Central memory CD8-positive, alpha-beta T cell (primary cell): ENCODE measurements at places on chromosomes 5 and 9.

DNA sequence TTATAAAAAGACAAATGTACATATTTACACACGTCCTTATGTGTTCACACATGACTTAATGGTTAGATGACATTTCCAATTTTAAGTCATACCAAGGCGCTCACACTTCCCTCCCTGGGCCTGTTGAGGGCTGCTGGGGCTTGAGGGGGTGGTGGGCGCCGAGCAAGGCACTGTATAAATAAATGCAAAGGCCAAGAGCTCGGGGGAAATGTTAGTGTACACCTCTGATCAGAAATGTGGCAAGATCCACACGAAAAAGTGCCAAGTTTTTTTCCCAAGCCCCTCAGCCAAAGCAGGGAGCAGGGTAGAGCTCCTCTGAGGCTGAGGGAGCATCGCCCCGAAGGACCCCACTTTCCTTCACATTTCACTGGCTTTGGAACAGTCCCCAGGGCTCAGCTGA, 7.5 kb downstream of the IRF1 start:
- no peaks in the 10 kb centered on the region for H3K27me3 ChIP-seq
- peaks cover 76% of the 10 kb centered on the region for H3K4me1 ChIP-seq
- peak overlapping the region; percentile 97 for H3K4me3 ChIP-seq
- H3K27ac ChIP-seq: peak overlapping the region; percentile 96
- DNase-seq: no peak
- peaks cover 99% of the 10 kb centered on the region for H3K36me3 ChIP-seq

DNA sequence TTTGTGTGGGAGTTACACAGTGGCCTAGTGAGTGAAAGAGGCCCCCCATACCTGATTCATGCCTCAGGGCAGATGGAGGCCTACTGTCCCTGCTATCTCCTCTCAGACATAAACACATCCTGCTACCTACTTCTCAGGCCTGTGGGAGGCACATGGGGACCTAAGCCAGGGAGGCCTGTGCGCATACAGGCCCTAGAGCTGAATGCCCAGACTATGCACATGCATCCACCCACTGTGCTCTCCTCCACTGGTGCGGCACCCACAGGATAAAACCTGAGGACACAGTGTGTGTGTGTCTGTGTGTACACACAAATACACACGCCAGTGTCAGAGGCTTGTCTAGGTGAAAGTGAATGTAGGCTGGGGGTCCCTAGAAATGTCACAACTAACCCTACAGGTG, 1.4 kb downstream of the PAX5 start:
- peaks cover 98% of the 10 kb centered on the region for H3K27me3 ChIP-seq
- no peak overlapping the region for H3K27ac ChIP-seq
- H3K36me3 ChIP-seq: peaks cover 9% of the 10 kb centered on the region

GRCh38 chr9:125407974-125408900, 146.6 kb downstream of the GAPVD1 start:
- H3K4me3 ChIP-seq: peak overlapping the region; percentile 79
- DNase-seq: peak; percentile 34
- peaks cover 20% of the 10 kb centered on the region for H3K4me1 ChIP-seq

DNA sequence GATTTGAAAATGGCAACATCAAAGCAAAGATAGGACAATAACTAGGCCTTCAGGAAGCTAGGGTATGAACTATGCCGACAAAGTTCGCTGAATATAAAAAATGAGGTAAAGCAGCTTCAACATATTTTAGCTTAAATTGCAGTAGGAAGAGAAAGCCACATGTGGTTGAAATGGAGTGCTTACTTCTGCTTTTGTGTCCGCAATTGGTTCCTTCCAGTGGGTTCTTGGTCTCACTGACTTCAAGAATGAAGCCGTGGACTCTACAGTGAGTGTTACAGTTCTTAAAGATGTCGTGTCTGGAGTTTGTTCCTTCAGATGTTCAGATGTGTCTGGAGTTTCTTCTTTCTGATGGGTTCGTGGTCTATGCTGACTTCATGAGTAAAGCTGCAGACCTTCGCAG, 95.2 kb downstream of the APTX start:
- no peak for DNase-seq

- no peak overlapping the region for H3K4me3 ChIP-seq
- no peaks in the 10 kb centered on the region for H3K27me3 ChIP-seq
These were observed 32.4 kb downstream of the SLC12A7 start for GRCh38 chr5:1079486-1079885.

DNA sequence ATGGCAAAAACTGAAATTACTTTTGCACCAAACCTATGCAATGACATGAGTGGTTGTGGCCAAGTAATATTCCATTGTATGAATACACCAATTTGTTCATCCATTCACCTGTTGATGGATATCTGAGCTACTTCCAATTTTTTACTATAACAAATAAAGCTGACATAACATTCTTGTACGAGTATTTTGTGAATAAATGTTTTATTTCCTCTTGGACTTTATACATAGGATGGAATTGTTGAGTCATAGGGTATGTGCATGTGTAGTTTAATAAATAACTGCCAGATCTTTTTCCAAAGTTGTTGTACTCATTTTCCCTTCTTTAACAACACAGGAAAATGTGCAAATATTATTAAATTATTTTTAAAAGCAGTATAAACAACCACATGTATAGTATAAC, 146.1 kb upstream of the ZNF462 start:
- no peaks in the 10 kb centered on the region for H3K27me3 ChIP-seq
- no peak overlapping the region for H3K4me3 ChIP-seq
- H3K36me3 ChIP-seq: no peaks in the 10 kb centered on the region
- no peak overlapping the region for H3K27ac ChIP-seq
- DNase-seq: no peak

- no peaks in the 10 kb centered on the region for H3K27me3 ChIP-seq
- peak; percentile 68 for DNase-seq
- H3K36me3 ChIP-seq: peaks cover 47% of the 10 kb centered on the region
- H3K27ac ChIP-seq: peak overlapping the region; percentile 94
- H3K4me3 ChIP-seq: peak overlapping the region; percentile 91
These were observed 1.3 kb upstream of the PHPT1 start for GRCh38 chr9:136847826-136848392.

- H3K4me3 ChIP-seq: no peak overlapping the region
- DNase-seq: no peak
- H3K27ac ChIP-seq: no peak overlapping the region
- no peaks in the 10 kb centered on the region for H3K36me3 ChIP-seq
These were observed 252.6 kb downstream of the ACTL7B start for GRCh38 chr9:108603141-108603540.

GRCh38 chr9:114513055-114513958, 8.0 kb upstream of the WHRN start:
- peaks cover 6% of the 10 kb centered on the region for H3K4me1 ChIP-seq
- DNase-seq: no peak
- no peak overlapping the region for H3K27ac ChIP-seq
- H3K36me3 ChIP-seq: no peaks in the 10 kb centered on the region

DNA sequence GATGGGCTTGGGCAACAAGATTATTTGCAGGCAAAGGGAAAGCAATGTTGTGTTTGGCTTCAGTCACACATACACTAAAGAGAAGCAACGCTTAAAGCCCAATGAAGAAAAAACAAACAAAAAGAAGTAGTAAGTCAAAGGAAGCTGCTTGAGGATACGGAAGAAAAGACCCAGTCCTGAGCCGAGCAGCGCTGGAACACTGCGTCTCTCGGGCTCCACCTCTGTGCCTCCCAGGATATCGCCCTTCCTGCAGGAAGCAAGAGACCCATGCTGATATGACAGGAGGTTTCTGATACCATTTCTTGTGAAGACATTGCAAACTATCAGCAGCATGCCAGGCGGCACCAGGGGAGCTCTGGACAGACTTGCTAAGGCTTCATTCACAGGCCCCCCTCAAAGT, 9.9 kb downstream of the GNAQ start:
- DNase-seq: no peak
- H3K36me3 ChIP-seq: peaks cover 2% of the 10 kb centered on the region
- H3K4me3 ChIP-seq: no peak overlapping the region
- H3K27ac ChIP-seq: no peak overlapping the region
- no peaks in the 10 kb centered on the region for H3K4me1 ChIP-seq
- H3K27me3 ChIP-seq: peaks cover 27% of the 10 kb centered on the region

DNA sequence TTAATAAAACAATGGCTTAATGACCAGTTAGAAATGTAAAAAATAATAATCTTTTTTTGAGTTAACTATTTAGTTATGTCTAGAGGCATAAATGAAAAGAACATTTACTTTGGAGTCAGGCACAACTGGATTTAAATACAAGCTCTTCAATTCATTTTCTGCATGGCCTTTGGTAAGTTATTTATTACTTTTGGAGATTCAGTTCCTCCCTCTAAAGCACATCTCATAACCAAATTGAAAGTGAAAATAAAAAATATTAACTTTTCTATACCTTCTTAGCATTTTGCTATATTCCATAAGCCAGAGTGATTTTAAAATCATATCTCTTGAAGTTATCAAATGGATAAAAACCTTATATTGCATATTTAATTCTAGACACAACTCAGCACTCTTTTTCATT, 434.9 kb upstream of the SMARCA2 start:
- H3K36me3 ChIP-seq: no peaks in the 10 kb centered on the region
- no peaks in the 10 kb centered on the region for H3K4me1 ChIP-seq
- no peak for DNase-seq

GRCh38 chr5:2744485-2744884, 7.0 kb downstream of the IRX2 start:
- no peak overlapping the region for H3K27ac ChIP-seq
- H3K36me3 ChIP-seq: peaks cover 1% of the 10 kb centered on the region
- H3K4me1 ChIP-seq: no peaks in the 10 kb centered on the region
- peaks cover 64% of the 10 kb centered on the region for H3K27me3 ChIP-seq

DNA sequence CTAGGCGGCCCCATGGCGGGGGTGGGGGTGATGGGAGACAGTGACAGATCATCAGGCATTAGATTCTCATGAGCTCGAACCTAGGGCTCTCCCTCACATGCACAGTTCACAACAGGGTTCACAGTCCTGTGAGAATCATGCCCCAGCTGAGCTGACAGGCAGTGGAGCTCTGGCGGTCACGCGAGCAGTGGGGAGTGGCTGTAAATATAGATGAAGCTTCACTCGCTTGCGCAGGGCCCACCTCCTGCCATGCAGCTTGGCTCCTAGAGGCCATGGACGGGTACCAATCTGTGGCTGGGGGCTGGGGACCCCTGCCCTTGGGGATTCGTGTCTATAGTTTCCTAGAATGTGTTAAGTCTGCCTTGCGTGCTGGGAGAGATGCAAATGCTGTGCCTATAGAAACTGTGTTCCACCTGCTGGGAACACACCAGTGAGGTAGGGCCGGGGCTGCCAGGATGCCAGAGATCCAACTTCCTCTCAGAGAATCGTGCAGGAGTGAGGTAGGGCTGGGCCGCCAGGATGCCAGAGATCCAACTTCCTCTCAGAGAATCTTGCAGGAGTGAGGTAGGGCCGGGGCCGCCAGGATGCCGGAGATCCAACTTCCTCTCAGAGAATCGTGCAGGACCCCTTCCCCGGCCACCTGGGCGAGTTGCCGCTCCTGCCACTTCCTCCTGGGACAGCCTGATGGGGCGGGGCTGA, 14.1 kb upstream of the EXOC3 start:
- H3K27me3 ChIP-seq: peaks cover 31% of the 10 kb centered on the region
- DNase-seq: no peak
- H3K36me3 ChIP-seq: no peaks in the 10 kb centered on the region
- no peak overlapping the region for H3K27ac ChIP-seq
- H3K4me3 ChIP-seq: no peak overlapping the region

GRCh38 chr5:35248843-35249780, 18.8 kb upstream of the PRLR start:
- H3K4me1 ChIP-seq: no peaks in the 10 kb centered on the region
- no peaks in the 10 kb centered on the region for H3K36me3 ChIP-seq
- no peak overlapping the region for H3K4me3 ChIP-seq
- no peak for DNase-seq
- H3K27me3 ChIP-seq: peaks cover 11% of the 10 kb centered on the region
- no peak overlapping the region for H3K27ac ChIP-seq

GRCh38 chr9:124724415-124725067, 46.6 kb downstream of the NR6A1 start:
- H3K27ac ChIP-seq: no peak overlapping the region
- no peaks in the 10 kb centered on the region for H3K36me3 ChIP-seq
- H3K4me3 ChIP-seq: no peak overlapping the region
- no peaks in the 10 kb centered on the region for H3K4me1 ChIP-seq
- no peak for DNase-seq

- H3K4me3 ChIP-seq: no peak overlapping the region
- H3K27ac ChIP-seq: no peak overlapping the region
- DNase-seq: no peak
- H3K27me3 ChIP-seq: peaks cover 26% of the 10 kb centered on the region
- H3K4me1 ChIP-seq: no peaks in the 10 kb centered on the region
These were observed 2.0 kb downstream of the PROP1 start for GRCh38 chr5:177994063-177994462.

DNA sequence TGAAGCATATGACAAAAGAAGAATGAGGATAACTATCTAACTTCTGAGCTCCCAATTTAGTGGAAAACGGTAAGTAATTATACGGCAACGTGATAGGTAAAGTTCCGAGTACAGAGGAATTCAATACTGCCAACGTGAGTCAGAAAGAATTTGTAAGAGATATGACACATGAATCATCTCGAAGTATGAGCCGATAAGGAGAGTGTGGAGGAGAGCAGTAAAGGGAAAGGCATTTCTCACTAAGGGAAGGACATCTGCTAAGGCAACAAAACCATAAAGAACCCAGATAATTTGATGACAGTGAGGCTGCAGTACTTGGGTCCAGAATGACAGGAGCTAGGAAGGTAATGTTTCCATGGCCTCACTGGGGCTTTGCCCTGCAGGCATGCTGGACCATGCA, 11.0 kb downstream of the MPDZ start:
- no peaks in the 10 kb centered on the region for H3K27me3 ChIP-seq
- no peaks in the 10 kb centered on the region for H3K36me3 ChIP-seq
- no peaks in the 10 kb centered on the region for H3K4me1 ChIP-seq
- DNase-seq: no peak
- H3K27ac ChIP-seq: no peak overlapping the region

GRCh38 chr9:130104491-130105193, 50.9 kb downstream of the GPR107 start:
- no peak overlapping the region for H3K27ac ChIP-seq
- H3K4me3 ChIP-seq: no peak overlapping the region
- no peaks in the 10 kb centered on the region for H3K27me3 ChIP-seq
- DNase-seq: no peak

DNA sequence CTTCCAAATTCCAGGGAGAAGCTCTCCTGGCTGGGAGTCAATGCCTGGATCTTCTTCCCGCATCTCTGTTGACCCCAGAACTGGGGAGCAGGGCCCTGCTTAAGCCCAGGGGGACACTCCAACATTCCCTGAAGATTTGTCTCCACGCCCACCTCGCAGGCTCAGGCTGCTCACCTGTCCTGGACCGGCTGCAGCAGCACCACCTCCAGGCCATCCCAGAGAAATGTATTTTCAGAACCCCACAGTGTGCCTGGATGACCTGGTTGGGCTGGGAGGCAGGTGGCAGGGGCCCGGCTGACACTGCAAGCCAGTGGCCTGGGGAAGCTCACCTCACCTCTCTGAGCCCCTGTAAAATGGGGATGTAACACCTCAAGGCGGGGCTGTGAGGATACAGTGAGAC, 27.1 kb upstream of the ZBTB43 start:
- no peak overlapping the region for H3K4me3 ChIP-seq
- H3K4me1 ChIP-seq: no peaks in the 10 kb centered on the region
- DNase-seq: no peak
- no peak overlapping the region for H3K27ac ChIP-seq
- no peaks in the 10 kb centered on the region for H3K36me3 ChIP-seq
